ENCODE measurements at places on chromosomes 1 and 21.
A peak's percentile ranks its signal among the peaks of the same experiment; 100 is the strongest.

- no peak for DNase-seq
These were observed 1.4 kb upstream of the SLC19A2 start for GRCh38 chr1:169487133-169487532.

GRCh38 chr1:178300352-178300699, 196.4 kb downstream of the CLEC20A start:
- DNase-seq, result no peak

- DNase-seq, result no peak
These were observed 147.2 kb upstream of the PROX1 start for GRCh38 chr1:213840575-213840974.

GRCh38 chr1:161200421-161200991, 1.7 kb upstream of the ADAMTS4 start:
- peak; percentile 52 for DNase-seq

DNA sequence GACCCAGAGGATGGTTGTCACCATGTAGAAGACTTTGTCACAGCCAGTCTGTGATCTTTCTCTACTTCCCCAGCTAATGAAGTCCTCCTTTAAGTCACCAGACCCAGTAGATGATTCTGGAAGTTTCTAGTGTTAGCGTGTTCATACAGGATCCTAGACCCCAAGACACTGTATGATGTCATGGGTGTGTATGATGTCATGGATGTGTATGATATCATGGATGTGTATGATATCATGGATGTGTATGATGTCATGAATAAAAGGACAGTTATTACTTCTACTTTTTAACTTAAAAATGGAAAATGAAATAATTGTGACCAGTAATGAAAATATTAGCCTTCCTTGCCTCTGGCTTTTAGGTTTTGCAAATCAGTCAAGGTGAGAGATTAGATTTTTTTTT, 260.0 kb downstream of the FMN2 start:
- DNase-seq, result no peak

- no peak for DNase-seq
These were observed 99.2 kb upstream of the PALMD start for GRCh38 chr1:99546432-99547416.

DNA sequence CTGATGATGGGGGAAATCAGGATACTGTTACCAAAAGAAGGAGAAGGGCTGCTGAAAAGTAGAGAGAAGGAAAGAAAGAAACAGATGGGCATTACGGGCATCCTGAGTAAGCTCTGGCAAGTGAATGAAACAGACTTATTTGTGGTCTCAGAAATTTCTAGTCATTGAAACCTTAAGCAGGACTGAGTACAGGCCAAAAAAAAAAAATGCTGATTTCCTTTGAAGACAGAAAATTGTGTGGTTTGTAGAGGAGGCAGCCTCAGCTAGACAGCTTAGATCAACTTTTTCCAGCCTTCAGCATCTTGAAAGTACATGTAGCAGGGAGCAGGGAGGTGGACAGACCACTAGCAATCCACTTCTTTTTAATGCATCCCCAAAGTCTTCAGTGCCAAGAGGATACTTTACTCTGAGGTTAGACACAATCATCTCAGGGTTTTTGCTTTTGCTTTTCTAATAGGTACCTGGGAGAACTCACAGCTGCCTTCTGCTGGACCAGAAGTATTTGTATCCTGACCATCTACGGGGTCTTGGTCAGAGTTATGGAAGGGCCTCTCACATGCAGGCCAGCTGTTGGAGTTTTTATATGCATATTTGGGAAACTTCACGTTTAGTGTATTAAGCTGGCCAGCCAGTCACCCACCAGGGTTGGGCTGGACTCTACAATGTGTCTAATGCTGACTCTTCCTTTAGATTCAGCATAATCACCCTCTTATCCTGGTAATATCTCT, 10.6 kb upstream of the CAPZB start:
- no peak for DNase-seq

GRCh38 chr1:34587761-34588160, 167.1 kb upstream of the GJB5 start:
- DNase-seq, result no peak

DNA sequence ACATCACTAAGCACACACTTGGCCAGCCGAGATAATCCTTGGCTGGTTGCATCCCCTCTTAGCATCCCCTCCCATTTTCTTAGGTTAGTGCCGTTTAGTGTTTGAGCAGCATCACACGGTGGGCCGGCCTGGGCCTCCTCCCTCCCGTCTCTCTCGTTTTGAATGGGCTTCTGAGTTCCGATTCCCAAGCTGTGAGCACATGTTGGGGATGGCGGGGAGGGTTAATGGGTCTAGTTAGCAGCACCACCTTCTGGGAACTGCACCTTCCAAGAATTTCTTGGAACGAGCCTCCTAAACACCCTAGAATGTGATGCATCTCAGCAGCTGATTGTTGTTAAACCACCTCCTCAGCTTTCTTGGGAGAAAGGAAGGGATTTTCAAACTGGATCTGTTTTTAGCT, 73.3 kb downstream of the CNIH3 start:
- no peak for DNase-seq

DNA sequence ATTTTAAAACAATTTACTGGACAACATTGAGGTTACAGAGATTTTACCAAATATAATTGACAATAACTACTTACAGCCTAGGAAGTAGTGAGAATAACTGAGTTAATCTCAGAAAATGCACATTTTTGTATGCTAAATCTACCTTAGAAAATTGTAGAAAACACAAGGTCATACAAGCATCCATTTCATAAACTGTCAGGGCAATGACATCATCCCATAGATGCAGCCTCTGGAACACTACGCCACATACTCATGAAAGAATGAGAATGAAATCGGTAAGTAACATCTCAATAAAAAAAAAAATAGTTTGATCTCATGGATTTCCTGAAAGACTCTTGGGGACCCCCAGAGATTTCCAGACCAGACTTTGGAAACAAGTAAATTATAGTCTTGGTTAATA, 28.9 kb upstream of the BARHL2 start:
- no peak for DNase-seq

DNA sequence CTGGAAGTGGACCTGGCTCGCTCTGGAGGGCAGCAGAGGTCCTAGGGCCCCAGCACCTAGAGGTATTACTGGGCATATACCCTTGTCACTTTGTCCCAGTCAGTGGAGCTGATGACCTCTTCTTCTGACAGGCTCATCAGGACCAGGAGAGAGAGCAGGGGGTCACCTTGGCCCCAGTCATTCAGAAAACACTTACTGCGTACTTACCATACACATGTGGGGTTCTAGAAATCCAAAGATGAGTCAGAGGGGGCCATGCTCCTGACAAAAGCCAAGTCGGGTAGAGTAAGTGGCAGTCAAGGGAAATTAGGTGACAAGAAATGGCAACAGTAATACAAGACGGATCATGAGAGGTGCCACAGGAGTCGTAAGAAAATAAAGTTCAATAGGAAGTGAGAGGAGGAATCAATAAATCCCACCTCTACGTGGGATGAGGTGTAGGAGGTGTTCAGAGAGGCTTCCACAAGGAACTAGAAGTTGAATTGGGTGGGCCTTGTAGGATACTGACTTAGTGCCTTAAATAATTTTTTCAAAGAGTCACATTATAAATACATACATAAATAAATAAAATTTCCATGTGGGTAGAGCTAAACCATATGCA, 6.8 kb downstream of the KCNC4 start:
- DNase-seq, result no peak

DNA sequence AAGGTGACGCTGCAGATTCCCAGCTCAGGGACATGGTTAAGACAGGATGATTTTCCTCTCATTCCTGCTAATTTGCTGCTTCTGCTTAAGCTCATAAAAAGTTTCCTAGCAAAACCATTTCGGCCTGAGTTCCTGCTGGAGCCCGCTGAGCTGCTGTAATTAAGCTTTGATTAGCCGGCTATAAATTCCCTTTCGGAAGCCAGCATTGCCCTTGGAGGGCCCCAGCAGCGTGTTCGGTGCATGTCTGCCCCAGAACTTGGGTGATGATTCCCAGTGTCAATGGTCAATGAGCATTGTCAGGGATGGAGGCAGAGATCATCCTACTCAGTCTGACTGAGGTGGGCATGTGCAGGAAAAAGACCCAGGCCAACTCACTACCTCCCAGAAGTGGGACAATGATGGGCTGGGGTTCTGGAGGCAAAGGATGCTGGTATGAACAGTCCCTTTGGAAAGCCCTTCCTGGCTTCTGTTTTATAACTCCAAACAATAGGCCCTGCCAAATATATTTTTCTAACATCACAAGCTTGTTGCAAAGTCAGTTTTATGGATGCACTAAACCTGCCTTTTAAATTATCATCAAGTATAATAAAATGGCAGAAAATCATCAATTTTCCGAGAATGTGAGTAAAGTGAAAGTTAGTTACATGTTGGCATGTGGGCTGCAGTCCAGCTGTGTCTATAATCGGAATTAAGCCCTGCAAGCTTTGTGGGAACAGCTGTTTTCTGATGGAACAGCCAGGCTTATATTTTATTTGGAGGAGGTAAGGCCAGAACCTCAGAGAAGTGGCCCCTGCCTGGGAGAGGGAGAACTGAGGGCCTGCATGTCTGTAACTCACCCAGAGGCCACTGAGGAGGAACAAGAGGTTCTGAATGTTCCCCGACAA, 257.1 kb downstream of the GRIK3 start:
- no peak for DNase-seq

DNA sequence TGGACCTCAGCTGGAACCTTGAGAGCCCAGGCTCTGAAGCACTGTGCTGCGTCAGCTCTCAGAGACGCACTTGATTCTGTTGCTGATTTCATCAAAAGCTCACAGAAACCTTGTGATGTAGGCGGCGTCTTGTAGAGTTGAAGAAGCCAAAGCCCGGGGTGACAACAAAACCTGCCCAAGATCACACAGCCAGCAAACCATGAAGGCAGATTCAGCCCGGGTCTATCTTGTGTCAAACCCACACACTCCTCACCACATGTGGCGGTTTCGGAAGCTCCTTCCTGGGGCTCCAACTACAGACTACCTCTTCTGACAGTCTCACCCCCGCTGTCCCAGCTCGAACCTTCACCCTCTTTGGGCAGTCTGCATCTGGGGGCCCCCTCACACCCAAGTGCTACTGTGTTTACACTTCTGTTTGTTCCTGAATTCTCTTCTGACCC, 50.4 kb downstream of the TENT5C start:
- DNase-seq, result no peak

GRCh38 chr1:53484705-53485477, 25.7 kb downstream of the DMRTB1 start:
- DNase-seq, result no peak

- DNase-seq, result no peak
These were observed 44.8 kb downstream of the NRDC start for GRCh38 chr1:51833700-51834099.

GRCh38 chr1:64539781-64540218, 69.9 kb downstream of the CACHD1 start:
- DNase-seq, result no peak

GRCh38 chr1:40599926-40600325, 65.6 kb downstream of the RIMS3 start:
- DNase-seq, result no peak

DNA sequence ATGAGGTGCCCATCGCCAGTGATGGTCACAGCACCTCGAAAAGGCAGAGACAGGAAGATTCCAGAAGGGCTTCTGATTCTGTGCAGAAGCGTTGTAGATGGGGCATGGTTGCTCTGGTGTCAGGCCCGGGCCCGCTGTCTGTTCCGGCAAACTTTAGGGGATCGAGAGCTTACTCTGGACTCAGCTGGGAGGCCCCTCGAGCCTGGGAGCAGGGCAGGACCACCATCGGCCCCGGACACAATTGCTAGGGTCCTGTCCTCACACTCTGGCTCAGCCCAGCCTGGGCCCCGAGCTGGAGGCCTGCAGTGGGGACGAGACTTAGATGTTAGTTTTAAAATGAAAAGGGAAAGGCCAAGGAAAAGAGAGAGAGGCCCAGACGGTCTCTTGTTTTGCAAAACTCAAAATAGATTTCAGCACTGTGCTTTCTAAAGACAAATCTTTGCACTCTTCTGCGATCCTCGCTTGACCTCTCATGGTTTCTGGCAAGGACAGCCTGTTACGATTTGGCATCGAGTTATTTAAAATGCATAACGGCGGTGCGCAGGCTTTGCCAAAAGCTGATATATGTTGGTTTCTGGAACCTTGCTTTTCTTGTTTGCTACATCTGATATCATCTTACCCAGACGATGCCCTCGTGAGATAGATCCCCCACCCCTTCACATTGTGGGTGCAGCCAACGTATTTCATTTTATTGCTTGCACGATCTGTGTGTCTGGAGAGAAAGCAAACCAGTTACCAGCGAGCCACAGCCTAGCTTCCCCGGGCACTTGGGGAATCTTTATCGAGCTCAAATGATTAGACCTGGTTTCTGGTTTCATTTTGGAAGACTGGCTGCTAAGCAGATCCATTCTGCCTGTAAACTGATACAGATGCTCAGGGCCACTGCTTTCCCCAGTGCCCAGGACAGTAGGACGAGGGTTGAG, 58.0 kb downstream of the PRDM16 start:
- DNase-seq, result no peak

DNA sequence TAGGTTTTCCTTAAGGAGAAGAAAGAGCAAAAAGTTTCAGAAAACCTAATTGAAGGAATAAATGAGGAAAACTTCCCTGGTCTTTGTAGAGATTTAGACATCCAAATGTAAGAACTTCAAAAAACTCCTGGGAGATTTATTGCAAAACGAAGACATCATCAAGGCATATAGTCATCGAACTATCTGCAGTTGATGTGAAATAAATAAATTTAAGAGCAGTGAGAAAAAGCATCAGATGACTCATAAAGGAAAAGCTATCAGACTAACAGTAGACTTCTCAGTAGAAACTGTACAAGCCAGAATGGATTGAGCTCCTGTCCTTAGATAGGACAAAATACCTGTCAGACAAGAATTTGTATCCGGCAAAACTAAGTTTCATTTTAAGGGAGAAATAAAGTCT, 569.4 kb upstream of the ADAMTS5 start:
- DNase-seq, result no peak

DNA sequence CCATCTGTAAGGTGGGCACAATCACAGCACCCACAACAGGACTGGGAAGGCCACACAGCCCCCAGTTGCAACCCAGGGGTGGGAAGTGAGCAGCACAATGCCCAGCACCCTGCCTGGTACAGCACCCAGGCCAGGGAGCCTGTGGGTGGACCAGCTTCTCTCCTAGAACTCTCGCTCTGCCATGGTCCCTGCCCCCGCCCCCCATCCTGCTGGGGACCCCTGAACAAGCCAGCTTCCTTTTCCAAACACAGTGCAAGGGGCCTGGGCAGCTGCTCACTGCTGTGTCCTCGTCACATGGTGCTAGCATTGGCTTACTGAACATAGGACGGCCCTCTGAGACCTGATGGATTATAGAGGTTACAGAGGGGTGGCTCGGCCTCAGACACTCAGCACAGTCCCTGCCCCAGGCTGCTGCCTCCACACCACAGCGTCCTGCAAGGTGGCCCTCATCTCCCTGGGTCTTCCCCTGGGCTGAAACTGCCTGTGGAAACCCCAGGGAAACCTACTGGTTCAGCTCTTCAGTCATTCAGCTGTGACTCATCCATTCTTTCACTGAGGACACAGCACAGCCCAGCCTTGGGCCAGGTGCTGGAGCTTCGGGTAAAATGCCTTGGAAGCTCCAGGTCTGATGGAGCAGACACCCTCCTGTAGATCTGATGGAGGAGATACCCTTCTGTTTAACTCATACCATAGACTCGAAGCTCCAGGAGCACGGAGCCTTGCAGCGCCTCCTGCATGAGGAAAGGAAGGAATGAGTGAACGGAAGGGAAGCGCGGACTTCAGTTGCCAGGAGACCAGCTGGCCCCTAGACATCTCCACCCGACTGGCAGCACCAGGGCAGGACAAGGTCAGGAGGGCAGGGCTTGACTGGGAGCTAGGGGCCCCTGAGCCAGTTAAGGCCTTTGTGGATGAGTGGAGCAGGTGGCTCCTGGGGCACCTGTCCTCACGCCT, 8.1 kb upstream of the PRDM16 start:
- no peak for DNase-seq

GRCh38 chr1:163056831-163057230, 12.3 kb upstream of the RGS4 start:
- DNase-seq, result no peak

GRCh38 chr1:56570924-56571372, 8.4 kb downstream of the PLPP3 start:
- no peak for DNase-seq
